Calu3 (cell line): ENCODE measurements at places on chromosomes 7 and 10.
A peak's percentile ranks its signal among the peaks of the same experiment; 100 is the strongest.

DNA sequence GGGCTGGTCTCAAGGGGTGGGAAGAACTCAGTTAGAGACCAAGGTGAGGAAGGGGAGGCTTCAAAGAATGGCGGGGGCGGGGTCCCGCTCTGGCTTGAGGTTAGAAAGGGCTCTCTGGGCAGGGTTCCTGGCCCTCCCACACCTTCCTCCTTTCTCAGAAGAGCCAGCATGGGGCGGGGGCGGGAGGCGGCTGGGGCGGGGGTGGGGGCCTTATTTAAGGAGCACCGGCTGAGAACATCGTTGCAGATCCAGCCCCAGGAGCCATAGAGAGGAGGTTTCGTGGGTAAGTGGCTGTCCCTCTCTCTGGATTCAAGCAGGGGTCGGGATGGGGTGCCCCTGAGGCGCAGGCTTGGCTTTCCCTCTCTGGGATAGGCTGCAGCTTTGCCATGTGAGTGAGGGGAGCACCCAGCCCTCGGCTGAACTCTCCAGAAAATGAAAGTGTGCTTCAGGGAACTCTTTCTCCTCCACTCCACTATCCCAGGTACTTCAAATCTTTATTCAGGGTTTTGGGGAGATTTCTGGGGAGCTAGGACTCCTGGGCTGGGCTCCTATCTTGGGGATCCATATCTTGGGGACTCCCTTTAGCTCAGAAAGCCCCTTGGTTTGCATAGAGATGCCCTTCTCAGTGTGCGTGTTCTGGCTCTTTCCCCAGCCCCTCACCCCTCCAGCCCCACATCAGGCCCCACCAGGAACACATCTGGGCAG lies 3.3 kb upstream of the CUEDC2 start:
- DNase-seq = no peak

DNA sequence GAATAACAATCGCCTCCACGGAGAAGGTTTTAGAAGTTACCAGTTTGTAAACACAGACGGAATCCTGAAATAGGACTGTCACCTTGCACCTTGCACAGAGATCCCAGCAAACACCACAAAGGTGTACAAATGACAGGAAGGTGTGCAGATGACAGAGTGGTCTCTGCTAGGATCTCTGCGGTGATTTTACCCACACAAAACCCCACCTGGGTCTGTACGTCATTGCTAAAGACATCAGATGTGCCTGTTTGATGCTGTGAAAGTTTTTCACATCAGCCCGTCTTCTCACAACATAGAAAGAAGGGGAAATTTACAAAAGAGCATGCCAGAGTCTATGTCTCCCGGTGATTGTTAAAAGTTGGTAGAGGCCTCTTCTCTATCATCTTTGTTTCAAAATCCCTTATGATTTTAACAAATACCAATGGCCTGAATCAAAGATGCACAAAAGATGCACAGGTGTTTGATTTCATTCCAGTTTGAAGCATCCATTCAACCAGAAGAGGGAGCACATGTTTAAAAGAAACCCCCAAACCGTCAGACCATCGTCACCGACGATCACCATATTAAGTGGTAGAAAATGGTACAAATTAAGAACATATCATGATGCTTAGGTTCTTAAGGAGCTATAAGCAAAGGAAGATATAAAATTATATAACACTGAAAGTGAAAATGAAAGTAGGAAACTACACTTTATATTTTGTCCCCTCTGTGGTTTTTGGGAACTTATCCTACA lies 576.5 kb downstream of the PTPRN2 start:
- no peak for DNase-seq

GRCh38 chr10:44946205-44946604 lies 13.4 kb upstream of the RASSF4 start:
- DNase-seq = no peak

DNA sequence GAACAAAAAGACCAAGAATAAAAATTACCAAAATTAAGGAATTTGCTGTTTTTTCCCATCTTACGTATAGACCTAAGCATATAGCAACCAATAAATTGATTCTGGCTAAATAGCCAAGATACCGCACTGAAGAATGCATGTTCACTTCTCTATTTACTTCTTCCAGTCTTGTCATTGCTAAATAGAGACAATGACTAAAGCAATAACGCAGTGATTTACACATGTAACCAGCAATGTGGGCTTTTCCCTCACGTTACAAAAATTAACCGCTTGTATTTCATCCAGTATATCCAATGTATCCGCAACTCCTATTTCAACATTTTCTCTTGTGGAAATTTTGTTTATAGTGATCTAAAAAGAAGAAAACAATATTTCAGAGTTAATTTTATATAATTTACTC lies 5.6 kb downstream of the TMEM168 start:
- DNase-seq = no peak

GRCh38 chr10:26804418-26805393 lies 56.1 kb downstream of the ABI1 start:
- DNase-seq = no peak

DNA sequence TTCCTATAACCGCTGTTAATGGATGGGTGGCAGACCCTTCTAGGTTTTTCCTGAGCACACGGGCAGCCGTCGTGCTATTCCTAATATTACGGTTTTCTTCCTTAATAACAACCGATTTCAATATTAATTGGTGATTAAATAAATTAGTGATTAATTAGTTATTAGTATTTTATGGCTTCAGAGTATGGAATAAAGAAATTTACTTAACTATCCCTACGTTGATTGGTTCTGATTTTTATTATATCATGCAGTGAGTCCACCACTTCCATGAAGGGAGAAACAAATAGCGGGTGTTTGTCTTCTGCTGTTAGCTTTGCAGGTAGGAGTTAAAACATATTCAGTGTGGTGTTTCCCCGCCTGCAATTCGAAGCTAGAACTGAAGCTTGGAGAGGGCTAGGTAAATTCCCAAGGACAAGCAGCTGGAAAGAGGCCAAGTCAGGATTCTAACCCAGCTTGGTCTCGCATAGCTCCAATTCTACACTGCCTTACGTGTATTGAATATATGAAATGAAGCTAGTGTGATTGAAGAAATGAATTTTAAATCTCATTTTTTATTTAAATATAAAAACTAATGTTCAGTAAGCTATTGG lies 928 bp upstream of the CSTF2T start:
- peak; percentile 26 for DNase-seq

- no peak for DNase-seq
These were observed 287.4 kb downstream of the C7orf25 start for GRCh38 chr7:42624471-42624870.

DNA sequence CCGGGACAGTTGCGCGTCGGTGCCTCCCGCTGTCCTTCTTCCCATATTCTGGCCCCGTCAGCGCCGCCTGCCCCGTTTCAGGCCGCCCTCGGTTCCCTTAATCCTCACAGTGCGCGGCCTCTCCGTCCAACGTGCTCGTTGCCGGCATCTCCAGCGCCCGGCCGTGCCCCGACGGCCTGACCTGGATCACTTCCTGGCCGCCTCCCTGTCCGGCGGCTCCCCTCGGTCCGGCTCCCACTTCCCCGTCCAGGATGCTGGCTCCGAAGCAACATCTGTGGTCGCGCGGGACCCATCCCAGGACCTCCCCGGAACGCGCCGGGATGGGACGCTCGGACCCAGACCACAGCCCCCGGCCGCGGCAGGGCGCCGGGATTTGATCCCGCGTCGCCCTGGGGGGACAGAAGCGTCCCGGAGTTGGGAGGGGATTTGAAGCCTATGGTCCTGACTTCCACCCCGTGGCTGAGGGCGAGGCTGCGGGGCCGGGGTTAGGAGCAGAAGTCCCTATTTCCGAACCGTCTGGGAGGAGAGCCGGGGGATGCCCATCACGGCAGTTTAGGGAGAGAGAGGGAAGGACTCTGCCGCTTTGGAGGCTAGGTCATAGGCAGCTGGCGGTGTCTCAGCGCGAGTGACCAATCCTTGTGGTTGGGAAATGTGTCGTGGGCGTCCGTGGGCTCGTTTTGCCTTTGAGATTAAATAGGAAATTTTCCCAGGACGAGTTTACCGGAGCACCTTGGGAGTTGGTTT lies 53.8 kb downstream of the KCTD7 start:
- peak; percentile 7 for DNase-seq

GRCh38 chr7:83532219-83532618 lies 116.7 kb downstream of the SEMA3E start:
- no peak for DNase-seq

DNA sequence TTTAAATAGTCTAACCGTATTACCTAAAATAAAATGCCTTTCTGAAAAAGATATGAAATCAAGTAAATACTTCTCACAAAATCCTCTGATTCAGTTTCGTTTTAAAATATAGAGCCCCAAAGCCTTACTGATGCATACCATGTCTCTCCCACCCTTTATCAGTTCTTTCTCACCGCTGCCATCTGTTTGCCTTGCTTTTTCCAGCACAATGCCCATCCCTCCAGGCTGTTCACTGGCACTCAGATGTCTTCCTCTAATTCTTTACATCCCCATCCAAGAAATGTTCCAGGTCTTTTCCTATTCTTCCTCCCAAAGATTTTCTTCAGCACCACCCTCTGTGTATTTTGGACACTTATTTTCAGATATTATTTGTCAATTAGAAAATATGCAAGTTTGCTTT lies 116.5 kb upstream of the LRRN3 start:
- no peak for DNase-seq

DNA sequence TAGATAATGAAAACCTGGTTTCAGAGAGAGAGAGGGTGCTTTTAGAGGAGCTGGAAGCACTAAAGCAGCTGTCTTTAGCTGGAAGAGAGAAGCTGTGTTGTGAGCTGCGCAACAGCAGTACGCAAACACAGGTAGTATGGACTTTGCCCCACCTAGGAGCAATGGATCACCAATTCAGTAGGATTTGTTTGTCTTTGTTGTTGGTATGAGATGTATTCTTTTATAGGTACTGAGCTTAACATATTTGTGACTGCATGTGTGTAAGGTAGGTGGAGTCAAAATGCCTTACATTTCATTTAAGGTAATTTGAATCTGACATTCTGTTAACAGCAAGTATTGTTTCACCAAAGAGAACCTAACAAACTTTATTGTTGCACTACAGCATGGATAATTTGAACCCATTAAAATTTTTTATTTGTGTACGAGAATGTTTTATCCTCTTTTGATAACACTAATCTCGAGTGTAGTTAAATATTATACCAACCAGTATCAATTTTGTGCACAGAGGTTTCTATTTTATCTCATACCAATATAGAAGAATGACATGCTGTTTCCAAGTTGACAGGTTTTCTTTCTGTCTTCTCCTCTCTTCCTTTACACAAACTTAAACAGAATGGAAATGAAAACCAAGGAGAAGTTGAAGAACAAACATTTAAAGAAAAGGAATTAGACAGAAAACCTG lies 92.1 kb downstream of the CYP51A1 start:
- DNase-seq = peak; percentile 61

DNA sequence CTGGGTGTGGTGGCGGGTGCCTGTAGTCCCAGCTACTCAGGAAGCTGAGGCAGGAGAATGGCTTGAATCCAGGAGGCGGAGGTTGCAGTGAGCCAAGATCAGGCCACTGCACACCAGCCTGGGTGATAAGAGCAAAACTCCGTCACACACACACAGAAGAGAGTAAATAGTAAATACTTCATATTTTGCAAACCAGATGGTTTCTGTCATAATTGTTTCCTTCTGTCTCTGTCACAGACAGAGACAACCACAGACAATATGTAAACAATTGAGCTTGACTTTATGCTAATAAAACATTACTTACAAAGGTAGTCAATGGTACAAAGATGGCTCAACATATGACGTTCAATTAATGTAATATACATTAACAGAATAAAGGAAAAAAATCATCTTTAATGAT lies 83.7 kb downstream of the JMJD1C start:
- no peak for DNase-seq

- DNase-seq = no peak
These were observed 276.8 kb downstream of the MTERF1 start for GRCh38 chr7:91603707-91604106.

- DNase-seq = no peak
These were observed 533.5 kb downstream of the AUTS2 start for GRCh38 chr7:70131817-70132216.

GRCh38 chr7:123727071-123727837 lies 21.5 kb downstream of the WASL start:
- DNase-seq = no peak
